Liver (tissue), 10 donors: ENCODE measurements at places on chromosomes 1 and 21.

- DNase-seq, result no peak
These were observed 19.9 kb downstream of the SOX13 start for GRCh38 chr1:204092632-204093420.

DNA sequence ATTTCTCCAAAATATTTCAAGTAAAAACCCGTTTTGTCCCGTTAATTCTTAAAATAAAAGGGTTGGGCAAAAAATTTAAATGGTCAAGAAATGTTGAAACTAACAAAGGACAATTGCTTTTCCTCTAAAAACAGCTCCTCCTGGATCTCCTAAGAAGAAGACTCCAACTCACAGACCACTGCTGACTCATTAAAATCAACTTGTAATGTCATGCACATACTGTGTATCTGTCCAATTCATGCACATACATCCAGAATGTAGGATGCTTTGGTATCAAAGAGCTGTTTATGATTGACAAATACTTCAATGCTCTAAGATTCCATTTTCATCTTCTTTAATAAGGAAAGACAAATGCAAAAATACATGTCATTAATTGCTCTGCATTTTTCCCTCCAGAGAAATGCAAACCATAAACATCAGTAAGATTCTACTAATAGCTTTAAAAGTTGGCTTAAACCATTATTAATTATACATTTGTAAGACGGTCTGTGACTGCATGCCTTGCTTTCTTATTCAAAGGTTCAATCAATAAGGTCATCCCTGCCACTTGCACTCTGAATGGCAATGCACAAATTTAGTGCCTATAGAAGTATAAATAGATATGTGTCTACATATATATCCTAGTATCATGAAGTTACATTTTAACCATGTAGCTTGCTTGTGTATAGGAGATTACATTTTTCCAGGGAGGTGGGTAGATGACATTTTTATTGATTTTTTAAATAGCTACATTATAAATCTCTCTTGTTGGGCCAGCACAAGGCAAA, 44.7 kb downstream of the PTGER3 start:
- DNase-seq, result no peak

- DNase-seq, result no peak
These were observed 7.9 kb downstream of the HYI start for GRCh38 chr1:43445606-43446387.

- DNase-seq, result no peak
These were observed 96.4 kb downstream of the UBR4 start for GRCh38 chr1:19113697-19114092.

- no peak for DNase-seq
These were observed at the start of gene GSTM1 for GRCh38 chr1:109687641-109688499. Gene GSTM1, plus strand, starts transcription at chr1:109687817. Its CDS starts 57 bp downstream, at chr1:109687874.

DNA sequence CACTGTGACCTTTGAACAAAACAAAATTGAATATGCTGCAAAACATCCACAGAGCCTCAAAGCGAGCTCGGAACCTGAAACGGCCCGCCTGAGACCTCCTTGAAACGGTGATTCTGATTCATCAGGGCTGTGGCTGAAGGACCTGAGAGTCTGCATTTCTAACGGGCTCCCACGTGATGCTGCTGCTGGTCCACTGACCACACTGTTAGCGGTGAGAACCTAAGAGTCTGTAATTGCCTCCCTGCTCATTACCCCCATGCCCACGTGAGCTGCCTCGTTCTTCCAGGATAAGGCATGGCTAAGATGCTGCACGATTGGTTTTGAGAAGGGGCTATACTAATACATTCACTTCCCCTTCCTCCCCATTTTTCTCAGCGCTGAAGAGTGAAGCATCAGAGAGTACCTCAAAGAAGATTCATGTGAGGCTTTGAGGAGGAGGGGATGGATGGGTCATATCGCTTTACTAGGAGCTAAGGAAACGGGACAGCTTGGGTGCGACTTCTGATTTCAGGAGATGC, 9.7 kb downstream of the TLR5 start:
- no peak for DNase-seq

- no peak for DNase-seq
These were observed 305.6 kb downstream of the KCTD3 start for GRCh38 chr1:215872658-215873057.

- DNase-seq, result no peak
These were observed 49.0 kb downstream of the SERBP1 start for GRCh38 chr1:67381154-67381553.

DNA sequence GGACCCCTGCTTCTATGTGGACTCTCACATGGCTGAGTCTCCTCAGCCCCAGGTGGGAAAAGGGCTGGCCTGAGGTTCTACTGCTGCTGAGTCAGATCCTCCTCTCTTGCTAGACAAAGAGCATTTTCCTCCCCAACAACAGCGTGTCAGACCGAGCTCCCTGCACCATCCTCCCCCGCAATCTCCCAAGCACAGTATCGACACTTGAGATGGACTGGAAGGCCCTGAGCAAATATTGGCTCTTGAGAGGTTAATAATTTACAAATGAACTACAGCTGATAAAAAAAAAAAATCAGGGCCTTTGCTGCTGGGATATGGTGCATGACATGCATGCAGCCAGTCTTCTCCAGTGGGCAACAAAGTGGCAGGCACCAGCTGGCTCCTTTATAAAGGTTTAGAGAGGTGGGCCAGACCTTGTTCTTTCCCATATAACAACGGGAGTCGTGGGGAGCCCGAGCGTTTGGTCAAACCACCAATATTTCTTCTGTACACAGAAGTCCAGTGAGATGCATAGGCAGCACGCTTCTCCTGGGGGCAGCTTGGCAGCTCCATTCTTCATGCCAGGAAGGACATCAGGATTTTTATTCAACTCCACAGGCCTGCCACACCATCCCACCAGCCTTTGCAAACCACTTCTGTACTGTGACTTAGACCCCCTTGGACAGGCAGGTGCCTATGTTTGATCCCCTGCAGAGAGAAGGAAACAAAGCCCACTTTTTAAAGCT, 55.4 kb upstream of the CAMK1G start:
- no peak for DNase-seq

- DNase-seq, result no peak
These were observed 18.2 kb upstream of the LAMTOR5 start for GRCh38 chr1:110425612-110426152.

GRCh38 chr1:37146071-37146470, 111.8 kb upstream of the GRIK3 start:
- no peak for DNase-seq

- DNase-seq, result no peak
These were observed 2.4 kb downstream of the DMRTA2 start for GRCh38 chr1:50420689-50421365.
